Vein endothelial cell (primary cell): ENCODE measurements at places on chromosomes 12 and 14. TPM values are rescaled to one million over a fixed set of nuclear protein-coding genes. Genes with fewer than 3 reads are reported as not detected.

Gene KRT79
- not detected in 2 replicates for total RNA-seq

Gene GALNT16
- 0.29 and 0.33 TPM in 2 replicates for total RNA-seq

Gene P2RX7
- 3.6 and 3.8 TPM in 2 replicates for total RNA-seq

Gene NOC4L
- total RNA-seq, result 17.6 and 23.5 TPM in 2 replicates

Gene CAPS2
- under 0.01 and 0.57 TPM in 2 replicates for total RNA-seq

Gene MIPOL1
- 19.6 and 21.6 TPM in 2 replicates for total RNA-seq

Gene NTF3
- total RNA-seq, result 0.19 TPM in 1 of 2 replicates, not detected in the other

Gene SAMD15
- 0.98 and 1.6 TPM in 2 replicates for total RNA-seq

Gene AKT1
- total RNA-seq, result 219 and 221 TPM in 2 replicates

Gene RPL10L
- not detected in 2 replicates for total RNA-seq

Gene HOXC5
- not detected in 2 replicates for total RNA-seq

Gene GLI1
- total RNA-seq, result not detected in 2 replicates

Gene SDSL
- 2.0 and 4.2 TPM in 2 replicates for total RNA-seq

Gene ERBB3
- total RNA-seq, result 0.33 and 0.48 TPM in 2 replicates

Gene PRPH
- not detected in 2 replicates for total RNA-seq

Gene TOMM20L
- total RNA-seq, result 0.65 TPM in 1 of 2 replicates, not detected in the other

Gene B3GNT4
- under 0.01 TPM in 1 of 2 replicates, not detected in the other for total RNA-seq

Gene RTL1
- total RNA-seq, result not detected in 2 replicates

Gene C14orf132
- 0.98 and 5.3 TPM in 2 replicates for total RNA-seq

Gene AMIGO2
- total RNA-seq, result 6.9 and 8.1 TPM in 2 replicates

Gene DDX55
- total RNA-seq, result 22.7 and 25.2 TPM in 2 replicates

Gene CDH24
- total RNA-seq, result 10.8 and 18.9 TPM in 2 replicates

Gene APOF
- total RNA-seq, result not detected in 2 replicates

Gene LTB4R
- total RNA-seq, result 2.9 and 3.2 TPM in 2 replicates

Gene ATF1
- total RNA-seq, result 12.8 and 16.7 TPM in 2 replicates

Gene ABCB9
- 16.1 and 19.3 TPM in 2 replicates for total RNA-seq

Gene IAPP
- not detected in 2 replicates for total RNA-seq

Gene SERPINA5
- total RNA-seq, result 0.19 and 0.98 TPM in 2 replicates

Gene SDR39U1
- 15.0 and 15.8 TPM in 2 replicates for total RNA-seq

Gene C12orf60
- 1.6 and 2.2 TPM in 2 replicates for total RNA-seq

Gene EGLN3
- 1.3 and 5.2 TPM in 2 replicates for total RNA-seq

Gene GZMH
- not detected in 2 replicates for total RNA-seq

Gene SMIM41
- 0.19 TPM in 1 of 2 replicates, not detected in the other for total RNA-seq

Gene NANOG
- not detected in 2 replicates for total RNA-seq

Gene IFNG-AS1
- not detected in 2 replicates for total RNA-seq

Gene PDZRN4
- total RNA-seq, result not detected in 2 replicates

Gene DPPA3
- total RNA-seq, result not detected in 2 replicates

Gene SSTR1
- 0.29 and 0.33 TPM in 2 replicates for total RNA-seq

Gene DTD2
- 27.3 and 28.7 TPM in 2 replicates for total RNA-seq

Gene LTBR
- 108 and 135 TPM in 2 replicates for total RNA-seq

Gene CCDC175
- not detected in 2 replicates for total RNA-seq

Gene DEPDC4
- total RNA-seq, result 1.7 TPM in 1 of 2 replicates, not detected in the other

Gene BICDL1
- not detected in 2 replicates for total RNA-seq

Gene RBP5
- not detected in 2 replicates for total RNA-seq

Gene HOXC12
- not detected in 2 replicates for total RNA-seq

Gene SPIC
- not detected in 2 replicates for total RNA-seq

Gene PARP2
- 10.1 and 11.4 TPM in 2 replicates for total RNA-seq

Gene TEX22
- total RNA-seq, result 0.10 TPM in 1 of 2 replicates, not detected in the other

Gene RERG
- not detected in 2 replicates for total RNA-seq

Gene SDR9C7
- total RNA-seq, result not detected in 2 replicates

Gene P3H3
- total RNA-seq, result 43.7 and 58.1 TPM in 2 replicates

Gene FLRT2
- total RNA-seq, result 254 and 342 TPM in 2 replicates

Gene FSCB
- not detected in 2 replicates for total RNA-seq

Gene C1QL4
- 0.10 TPM in 1 of 2 replicates, not detected in the other for total RNA-seq

Gene SLC5A8
- not detected in 2 replicates for total RNA-seq

Gene TAS2R7
- total RNA-seq, result 0.48 TPM in 1 of 2 replicates, not detected in the other

Gene TAPBPL
- total RNA-seq, result 8.2 and 9.3 TPM in 2 replicates

Gene SERPINA9
- total RNA-seq, result not detected in 2 replicates

Gene CIROP
- total RNA-seq, result not detected in 2 replicates

Gene PELI2
- total RNA-seq, result 11.3 and 13.7 TPM in 2 replicates
